Left ventricle myocardium superior (tissue), 1 donor: ENCODE measurements at places on chromosomes 16 and 17. TPM values are rescaled to one million over a fixed set of nuclear protein-coding genes. Genes with fewer than 3 reads are reported as not detected.

GRCh38 chr16:87210894-87211293 is 106.3 kb downstream of the C16orf95 start:
- DNase-seq = no peak

DNA sequence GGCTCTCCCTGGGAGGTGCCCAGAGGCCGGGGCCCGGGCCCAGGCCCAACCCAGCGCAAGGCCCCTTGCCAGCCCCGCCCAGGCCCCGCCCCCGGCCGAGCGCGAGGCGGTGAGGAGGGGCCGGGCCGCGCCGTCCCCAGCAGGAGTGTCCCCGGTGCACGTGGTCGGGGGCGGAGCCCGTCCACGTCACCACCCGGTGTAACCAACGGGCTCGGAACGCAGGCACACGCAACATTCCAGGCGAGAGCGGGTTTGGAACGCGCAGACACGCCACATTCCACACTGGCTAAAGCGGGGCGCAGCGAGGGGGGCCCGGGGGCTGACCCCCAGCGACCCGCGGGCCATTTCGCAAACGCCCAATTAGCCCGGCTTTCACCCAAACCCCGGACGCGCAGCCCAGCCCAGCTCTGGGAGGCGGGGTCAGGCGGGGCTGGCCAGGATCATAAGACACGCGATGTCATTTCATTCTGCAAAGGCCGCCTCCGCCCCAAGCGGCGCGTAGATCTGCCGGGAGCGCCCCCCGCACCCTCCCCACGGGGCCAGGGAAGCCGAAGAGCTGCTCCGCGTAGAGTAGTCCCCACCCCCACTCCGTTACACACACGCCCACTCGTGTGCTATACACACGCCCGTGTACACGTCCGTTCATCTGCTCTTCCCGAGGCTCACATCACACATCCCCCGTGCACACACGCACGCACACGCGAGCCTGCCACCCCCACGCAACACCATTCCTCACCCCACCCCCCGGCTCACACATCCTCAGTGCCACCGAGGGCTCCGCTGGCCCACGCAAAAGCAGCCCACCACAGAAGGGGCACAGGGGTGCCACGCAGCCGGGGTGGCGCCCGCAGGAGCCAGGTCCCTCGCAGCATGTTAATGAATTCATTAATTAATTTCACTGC is 1.0 kb downstream of the MNT start:
- DNase-seq = peak; percentile 98

GRCh38 chr17:78709751-78710181 is 72.3 kb downstream of the CYTH1 start:
- no peak for DNase-seq

- no peak for DNase-seq
Measured at GRCh38 chr16:70430667-70431536, 8.0 kb downstream of the ST3GAL2 start.

DNA sequence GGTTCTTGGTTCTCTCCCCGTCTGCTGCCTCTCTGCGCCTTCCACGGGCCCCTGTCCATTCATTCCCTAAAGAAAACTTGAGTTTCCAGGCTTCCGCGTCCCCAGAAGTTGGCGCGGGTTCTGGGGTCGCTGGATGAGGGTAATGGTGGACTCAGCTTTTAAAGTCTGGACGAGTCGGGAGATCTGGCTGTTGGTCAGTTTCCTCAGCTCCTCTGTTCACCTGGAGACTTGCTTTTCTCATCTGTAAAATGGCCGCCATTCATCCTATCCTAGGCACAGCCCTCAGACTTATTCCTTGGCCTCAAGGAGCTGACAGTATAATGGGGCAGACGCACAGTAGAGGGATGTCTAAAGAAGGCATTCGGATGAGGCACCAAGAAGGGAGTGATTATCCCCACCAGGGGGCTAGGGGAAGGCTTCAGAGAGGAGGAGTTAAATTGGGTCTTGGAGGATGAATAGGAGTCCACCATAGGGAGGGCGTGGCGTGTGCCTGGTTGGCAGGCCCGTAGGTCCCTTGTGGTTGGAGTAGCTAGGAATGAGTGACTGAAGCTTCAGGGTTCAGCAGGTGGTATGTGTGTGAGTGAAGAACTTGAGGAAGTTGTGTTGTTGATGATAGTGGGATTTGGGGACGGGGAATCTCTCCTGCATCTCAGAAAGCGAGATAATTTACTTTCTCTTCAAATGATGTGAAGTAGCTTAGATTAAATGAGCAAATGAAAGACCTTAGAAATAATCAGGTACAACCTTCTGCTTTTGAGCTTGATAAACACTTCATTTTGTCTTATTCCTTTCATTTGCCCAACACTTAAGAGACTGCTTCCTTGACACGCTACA is 652 bp downstream of the VPS35L start:
- DNase-seq = no peak

DNA sequence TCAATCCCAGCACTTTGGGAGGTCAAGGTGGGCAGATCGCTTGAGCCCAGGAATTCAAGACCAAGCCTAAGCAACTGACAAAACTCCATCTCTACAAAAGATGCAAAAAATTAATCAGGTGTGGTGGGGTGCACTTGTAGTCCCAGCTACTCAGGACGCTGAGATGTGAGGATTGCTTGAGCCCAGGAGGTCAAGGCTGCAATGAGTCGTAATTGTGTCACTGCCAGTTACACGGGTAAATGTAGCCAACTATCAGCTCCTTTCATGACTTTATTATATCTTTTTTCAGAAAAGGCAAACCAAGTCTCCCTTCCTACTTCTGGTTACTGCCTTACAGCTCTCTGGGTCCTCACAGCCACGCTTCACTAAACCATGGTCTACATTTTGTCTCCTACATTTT is 4.0 kb downstream of the SDF2 start:
- DNase-seq = no peak

DNA sequence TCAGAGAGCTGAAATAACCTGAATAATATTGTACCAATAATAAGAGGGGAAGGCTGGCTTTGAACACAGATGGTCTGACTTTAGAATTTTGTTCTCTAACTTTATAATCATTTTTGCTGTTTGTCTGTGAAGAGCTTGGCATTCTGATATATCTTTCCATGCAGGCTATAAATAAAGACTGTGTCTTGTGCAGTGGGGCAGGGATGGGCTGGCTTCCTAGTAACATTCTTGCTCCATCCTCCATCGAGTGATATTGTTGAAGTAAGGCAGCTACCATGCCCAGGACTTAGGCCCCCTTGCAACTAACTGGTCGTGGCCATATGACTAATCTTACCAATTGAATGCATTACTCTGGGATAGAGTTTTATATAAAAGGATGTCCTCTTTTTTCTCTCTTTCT is 234.7 kb upstream of the IRX3 start:
- no peak for DNase-seq

GRCh38 chr17:14204084-14204483 is 32.6 kb downstream of the CDRT15 start:
- no peak for DNase-seq

DNA sequence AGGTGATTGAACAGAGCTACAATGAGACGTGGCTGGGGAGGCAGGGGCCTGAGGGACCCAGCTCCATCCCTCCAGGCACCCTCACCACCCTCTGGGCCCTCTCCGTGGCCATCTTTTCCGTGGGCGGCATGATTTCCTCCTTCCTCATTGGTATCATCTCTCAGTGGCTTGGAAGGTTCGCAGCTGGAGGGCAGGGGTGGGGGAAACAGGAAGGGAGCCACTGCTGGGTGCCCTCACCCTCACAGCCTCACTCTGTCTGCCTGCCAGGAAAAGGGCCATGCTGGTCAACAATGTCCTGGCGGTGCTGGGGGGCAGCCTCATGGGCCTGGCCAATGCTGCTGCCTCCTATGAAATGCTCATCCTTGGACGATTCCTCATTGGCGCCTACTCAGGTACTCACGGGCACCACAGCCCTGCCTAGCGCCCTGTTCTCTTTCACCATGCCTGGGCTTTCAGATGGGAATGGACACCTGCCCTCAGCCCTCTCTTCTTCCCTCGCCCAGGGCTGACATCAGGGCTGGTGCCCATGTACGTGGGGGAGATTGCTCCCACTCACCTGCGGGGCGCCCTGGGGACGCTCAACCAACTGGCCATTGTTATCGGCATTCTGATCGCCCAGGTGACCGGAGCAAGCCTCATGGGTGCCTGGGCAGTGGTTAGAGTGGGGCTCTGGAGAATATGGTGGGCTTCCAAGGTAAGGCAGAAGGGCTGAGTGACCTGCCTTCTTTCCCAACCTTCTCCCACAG is 2.1 kb downstream of the SLC2A4 start:
- no peak for DNase-seq

GRCh38 chr17:39225959-39226683 is 376 bp upstream of the STAC2 start:
- DNase-seq = peak; percentile 82

DNA sequence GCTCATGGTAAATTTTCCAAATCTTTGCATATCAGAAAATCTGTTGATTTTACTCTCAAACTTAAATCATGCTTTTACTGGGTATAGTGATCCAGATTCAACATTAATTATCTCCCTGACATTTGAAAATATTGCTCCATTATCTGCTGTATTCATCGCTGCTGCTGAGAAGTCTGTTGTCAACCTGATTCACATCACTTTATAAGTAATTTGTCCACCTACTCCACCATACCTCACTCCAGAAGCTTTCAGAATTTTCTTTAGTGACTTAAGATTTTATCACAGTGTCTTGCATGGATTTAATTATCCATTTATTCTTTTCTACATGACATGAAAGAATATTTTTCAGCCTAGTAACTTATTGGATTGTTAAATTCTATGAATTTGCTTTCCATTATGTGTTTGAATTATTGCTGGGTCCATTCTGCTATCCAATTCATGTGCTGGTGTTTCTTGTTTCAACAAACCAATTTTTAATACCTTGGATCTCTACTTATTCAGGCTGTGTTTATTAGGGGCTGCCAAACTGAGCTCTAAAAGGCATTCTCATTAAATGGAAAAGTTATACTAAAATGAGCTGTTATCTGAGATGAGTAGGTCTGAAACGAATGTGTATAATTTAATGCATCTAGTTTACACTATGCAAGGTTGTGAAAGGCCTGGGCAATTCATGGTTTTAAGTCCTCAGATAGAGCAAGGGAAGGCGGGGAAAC is 519.3 kb upstream of the CDH11 start:
- no peak for DNase-seq

DNA sequence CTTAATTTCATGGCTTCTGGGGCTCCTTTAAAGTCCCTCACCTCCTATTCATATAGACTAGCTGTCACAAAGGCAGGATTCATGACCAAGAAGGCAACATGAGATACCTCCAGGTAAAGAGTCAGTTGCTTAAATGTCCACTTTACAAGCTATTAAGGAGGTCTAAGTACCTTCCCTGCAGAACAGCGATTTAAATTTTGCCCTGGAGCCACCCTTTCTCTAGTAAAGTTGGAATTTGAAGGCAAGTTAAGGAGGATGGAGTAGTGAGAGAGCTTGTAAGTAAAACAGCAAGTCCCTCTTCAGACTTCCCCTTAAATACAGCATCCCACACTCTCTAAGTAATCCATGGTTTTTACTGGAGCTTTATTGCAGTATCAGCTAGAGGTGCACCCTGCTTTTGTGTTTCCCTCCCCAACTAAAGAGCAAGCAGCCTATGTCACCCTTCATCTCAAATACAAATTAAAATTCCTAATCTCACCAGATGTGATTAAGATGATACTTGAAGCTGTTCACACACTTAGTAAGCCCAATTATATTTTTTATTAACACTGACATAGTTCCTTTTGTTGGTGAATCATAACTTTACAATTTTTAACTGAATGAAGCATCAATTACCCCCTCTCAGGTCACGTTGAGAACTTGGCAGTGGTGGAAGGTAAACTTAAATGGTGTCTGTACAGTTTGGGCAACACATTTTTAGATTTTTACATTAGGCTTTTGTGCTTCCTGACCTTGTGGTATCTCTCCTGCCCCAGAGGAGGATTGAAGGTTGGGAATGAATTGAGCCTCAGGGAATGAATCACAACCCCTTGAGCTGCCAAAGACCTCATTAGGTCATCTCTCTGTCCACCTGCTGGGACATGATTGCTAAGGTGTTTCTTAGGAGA is 108.9 kb downstream of the TANGO6 start:
- DNase-seq = no peak

DNA sequence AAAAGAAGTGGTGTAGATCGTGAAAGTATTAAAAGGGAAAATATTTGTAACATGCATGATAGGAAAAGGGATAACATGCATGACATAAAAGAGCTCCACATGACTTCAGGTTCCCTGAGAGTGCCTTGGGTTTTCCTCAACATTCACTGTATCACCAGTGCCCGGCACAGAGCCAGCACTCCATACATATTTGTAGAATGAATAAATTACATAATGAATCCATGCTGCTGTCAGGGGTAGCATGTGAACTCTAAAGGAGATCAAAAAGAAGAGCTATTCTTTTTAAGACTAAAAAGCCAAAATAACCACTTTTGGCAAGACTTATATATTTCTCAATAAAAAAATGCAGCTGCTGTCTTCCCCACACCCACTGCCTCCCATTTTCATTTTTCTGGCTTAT is 2.7 kb upstream of the ZNF594 start:
- no peak for DNase-seq

DNA sequence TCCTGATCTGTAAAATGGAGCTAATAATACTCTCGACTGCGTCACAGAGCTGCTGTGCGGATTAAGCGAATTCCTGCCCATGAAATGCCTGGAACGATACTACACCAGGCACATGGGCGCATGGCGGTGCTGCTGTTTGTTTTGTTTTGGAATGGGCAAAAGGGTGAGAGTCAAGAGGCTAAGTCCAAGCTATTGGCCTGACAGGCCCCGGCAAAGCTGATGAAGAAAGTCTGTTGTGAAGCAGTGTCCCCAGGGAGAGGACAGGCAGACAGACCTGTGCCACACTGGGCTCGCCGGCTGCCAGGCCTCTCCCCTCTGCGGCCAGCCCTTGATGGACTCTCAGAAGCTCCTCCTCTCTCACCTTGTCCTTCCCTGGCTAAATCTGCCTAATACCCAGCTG is 31.3 kb upstream of the RASD1 start:
- peak; percentile 64 for DNase-seq

- DNase-seq = no peak
Measured at GRCh38 chr17:80716986-80717719, 172.5 kb downstream of the RPTOR start.

DNA sequence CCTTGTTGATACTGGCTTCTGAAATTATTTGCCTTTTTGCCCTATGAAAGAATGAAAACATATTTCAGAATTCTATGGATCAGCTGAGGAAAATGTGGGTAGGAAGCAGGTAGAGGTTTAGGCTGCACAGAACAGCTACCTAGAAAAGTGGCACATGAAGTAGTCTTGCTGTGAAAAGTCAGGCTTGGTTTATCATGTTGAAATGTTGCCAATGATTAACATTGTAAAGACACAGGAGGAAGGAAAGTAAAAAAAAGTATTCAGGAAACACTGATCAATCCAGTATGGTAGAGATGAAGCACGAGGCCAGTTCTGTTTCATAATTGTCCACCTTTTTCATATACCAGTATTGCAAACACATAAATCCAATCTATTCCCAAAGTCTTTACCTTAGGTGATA is 29.9 kb downstream of the ABCA6 start:
- no peak for DNase-seq

- DNase-seq = peak; percentile 73
Measured at GRCh38 chr17:882827-883585, 96.6 kb downstream of the NXN start.

The DNAH9 gene
- total RNA-seq = 0.22 TPM

The KRTAP4-1 gene
- total RNA-seq = not detected

The NPIPA2 gene
- 3.4 TPM for total RNA-seq

The RNF157 gene
- 18.0 TPM for total RNA-seq

The MT4 gene
- not detected for total RNA-seq

The ZNF48 gene
- total RNA-seq = 5.2 TPM

The KIF18B gene
- 3.2 TPM for total RNA-seq

The KRTAP17-1 gene
- total RNA-seq = not detected

The KRTAP16-1 gene
- not detected for total RNA-seq

The MYCBPAP gene
- 0.55 TPM for total RNA-seq
